Osteocyte (in vitro differentiated cells): ENCODE measurements at places on chromosomes 6 and 20. TPM values are rescaled to one million over a fixed set of nuclear protein-coding genes. Genes with fewer than 3 reads are reported as not detected.

HCRTR2 gene
- not detected in 2 replicates for total RNA-seq

C6orf141 gene
- not detected in 2 replicates for total RNA-seq

GNMT gene
- 0.44 and 0.97 TPM in 2 replicates for total RNA-seq

PKIG gene
- total RNA-seq = 26.0 and 29.5 TPM in 2 replicates

PNISR gene
- total RNA-seq = 93.9 and 96.5 TPM in 2 replicates

WFDC2 gene
- not detected in 2 replicates for total RNA-seq

DNA sequence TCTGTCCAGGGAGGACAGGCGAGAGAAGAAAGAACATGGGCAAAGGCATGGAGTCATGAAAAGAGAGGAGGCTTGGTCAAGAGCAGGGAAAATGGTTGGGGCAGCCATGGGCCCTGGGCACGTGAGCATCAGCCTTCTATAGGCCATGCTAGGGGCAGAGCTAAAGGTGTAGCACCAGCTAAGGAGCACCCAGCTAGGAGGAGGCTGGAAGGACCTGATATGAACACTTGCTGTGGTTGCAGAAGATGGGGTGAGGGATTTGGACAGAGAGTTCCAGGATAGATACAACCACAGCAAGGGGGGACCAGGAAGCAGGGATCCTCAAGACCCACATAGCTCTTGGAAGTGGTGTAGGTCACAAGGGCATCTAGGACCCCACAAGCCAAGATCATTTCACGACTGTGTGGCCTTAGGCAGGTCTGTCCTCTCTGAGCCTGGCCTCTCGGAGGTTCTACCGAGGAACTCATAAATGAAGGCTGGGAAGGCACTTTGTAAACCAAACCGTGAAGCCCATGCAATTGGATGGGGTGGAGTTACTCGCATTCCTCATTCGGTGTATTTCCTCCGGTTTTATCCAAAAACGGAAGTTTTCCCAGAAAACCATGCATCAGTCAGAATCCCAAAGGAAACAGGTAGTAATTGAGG is 74.0 kb upstream of the TOP1 start:
- no peak overlapping the region for H3K27ac ChIP-seq
- DNase-seq = peak; percentile 60
- H3K4me1 ChIP-seq = no peaks in the 10 kb centered on the region
- no peaks in the 10 kb centered on the region for H3K36me3 ChIP-seq

DNA sequence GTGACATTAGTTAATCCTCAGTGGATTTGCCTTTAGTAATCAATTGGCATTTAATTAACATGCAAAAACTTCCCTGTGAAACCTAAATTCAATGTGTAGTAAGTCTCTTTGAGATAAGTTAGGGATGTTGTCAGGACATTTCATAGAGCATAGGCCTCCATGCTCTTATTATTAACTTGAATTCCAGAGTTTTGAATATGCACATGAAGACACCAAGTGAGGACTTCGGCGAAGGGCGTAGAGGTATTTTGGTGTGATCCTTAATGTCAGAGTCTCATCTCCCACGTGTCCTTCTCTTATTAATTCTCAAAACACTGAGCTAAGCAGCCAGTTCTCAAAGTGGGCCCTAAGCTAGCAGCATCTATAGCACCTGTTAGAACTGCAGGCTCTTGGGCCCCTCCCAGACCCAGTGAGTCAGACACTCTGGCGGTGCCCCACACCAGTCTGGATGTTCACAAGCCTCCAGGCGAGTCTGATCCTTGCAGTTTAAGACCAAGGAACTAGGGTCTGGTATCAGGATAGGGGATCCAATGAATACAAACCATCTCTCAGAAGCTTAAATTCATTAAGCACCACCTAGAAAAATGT is 292.1 kb downstream of the QKI start:
- peaks cover 3% of the 10 kb centered on the region for H3K27me3 ChIP-seq
- peak; percentile 17 for DNase-seq
- no peaks in the 10 kb centered on the region for H3K36me3 ChIP-seq
- no peak overlapping the region for H3K27ac ChIP-seq
- H3K4me1 ChIP-seq = no peaks in the 10 kb centered on the region
- no peak overlapping the region for H3K4me3 ChIP-seq

DNA sequence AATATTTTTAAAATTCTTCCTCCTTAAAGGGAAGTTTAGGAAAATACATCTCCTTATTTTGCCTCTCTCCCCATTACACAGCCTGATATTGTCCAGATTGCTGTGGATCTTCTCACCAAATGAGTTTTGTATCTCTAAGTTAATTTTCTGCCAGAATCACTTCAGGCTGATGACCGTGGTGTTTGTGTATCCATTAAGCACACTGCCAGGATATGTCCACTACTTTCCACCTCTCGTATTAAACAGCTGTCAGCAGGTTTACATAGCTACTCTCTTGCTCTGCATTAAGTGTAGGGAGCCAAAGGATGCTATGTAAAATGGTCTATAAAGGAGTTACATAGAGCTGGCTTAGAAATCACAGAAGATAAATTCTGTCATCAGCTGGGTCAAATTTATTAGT is 201.1 kb downstream of the ZFAND3 start:
- no peaks in the 10 kb centered on the region for H3K27me3 ChIP-seq
- H3K4me1 ChIP-seq = peaks cover 31% of the 10 kb centered on the region

DNA sequence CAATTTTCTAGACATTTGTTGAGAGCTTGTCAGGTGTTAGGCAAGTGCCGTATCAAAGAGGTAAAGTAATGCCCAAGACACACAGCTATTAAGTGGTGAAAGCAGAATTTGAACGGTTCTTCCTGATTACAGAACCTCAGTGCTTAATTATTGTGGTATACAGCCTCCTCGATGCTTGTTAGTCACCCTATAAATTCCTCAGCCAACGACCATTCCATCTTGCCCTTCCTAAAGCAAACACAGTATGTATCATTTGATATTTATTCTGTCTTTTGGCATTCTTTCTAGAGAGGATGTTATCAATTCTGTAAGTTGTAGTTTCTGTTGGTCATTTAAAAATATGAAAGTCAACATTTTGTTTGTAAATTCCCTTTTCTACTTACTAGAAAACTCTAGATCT is 297.8 kb upstream of the BMP2 start:
- peaks cover 2% of the 10 kb centered on the region for H3K4me1 ChIP-seq
- no peak overlapping the region for H3K4me3 ChIP-seq

DNA sequence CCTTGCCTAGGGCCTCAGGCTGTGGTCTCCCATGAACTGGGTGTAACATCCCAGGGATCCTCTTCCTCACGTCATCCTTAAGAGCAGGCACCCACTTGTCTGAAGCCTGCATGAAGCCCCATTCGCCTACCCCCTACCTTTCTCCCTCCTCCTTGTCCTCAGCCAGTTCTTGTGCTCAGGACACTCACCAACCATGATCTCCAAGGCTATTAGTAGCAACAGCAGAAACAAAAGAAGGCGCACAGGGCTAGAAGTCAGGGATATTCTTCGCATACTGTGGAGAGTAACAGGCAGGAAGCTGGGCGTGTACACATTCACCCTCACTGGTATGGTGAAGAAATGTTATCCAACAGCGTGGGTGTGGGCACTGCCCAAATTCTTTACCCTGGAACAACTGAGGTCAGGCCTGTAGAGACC is 7.3 kb downstream of the RAET1E start:
- peak overlapping the region; percentile 2 for H3K4me3 ChIP-seq
- H3K36me3 ChIP-seq = no peaks in the 10 kb centered on the region
- no peaks in the 10 kb centered on the region for H3K27me3 ChIP-seq
- H3K4me1 ChIP-seq = peaks cover 33% of the 10 kb centered on the region
- H3K27ac ChIP-seq = peak overlapping the region; percentile 79

- no peak for DNase-seq
- H3K4me3 ChIP-seq = no peak overlapping the region
- H3K4me1 ChIP-seq = peaks cover 8% of the 10 kb centered on the region
- no peak overlapping the region for H3K27ac ChIP-seq
- H3K36me3 ChIP-seq = no peaks in the 10 kb centered on the region
Observed at GRCh38 chr6:43791745-43792422, 21.9 kb downstream of the VEGFA start.

- peak within 1 kb of the TSS; percentile 90 for H3K4me3 ChIP-seq
- DNase-seq = peak; percentile 94
- H3K27ac ChIP-seq = peak within 1 kb of the TSS; percentile 97
- H3K27me3 ChIP-seq = no peaks in the 10 kb centered on the region
- peaks cover 1% of the 10 kb centered on the region for H3K36me3 ChIP-seq
- H3K4me1 ChIP-seq = peaks cover 51% of the 10 kb centered on the region
Observed at GRCh38 chr6:30690403-30691207, at the start of gene NRM. NRM (minus strand) TSS chr6:30690984; CDS start chr6:30690974, 10 bp downstream.

GRCh38 chr6:38391626-38392579 is 247.8 kb downstream of the BTBD9 start:
- H3K4me1 ChIP-seq = peaks cover 21% of the 10 kb centered on the region
- no peaks in the 10 kb centered on the region for H3K27me3 ChIP-seq
- no peak overlapping the region for H3K27ac ChIP-seq

DNA sequence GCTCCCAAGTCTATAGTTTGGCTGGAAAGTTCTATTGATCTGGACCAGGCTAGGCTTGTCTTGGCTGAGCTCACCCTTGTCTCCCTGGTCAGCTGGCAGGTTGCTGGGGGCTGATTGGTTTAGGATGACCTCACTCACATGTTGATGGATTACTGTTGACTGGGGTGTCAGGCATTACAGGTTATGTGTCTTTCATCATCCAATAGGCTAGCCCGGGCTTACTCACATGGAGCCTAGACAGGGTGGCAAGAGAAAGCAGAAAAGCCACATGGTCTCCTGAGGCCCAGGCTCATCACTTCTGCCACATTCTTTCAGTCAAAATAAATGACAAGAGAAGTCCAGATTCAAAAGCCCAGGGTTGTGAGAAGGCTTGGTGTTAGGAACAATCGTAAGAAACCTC is 103.5 kb downstream of the BFSP1 start:
- DNase-seq = no peak
- peaks cover 28% of the 10 kb centered on the region for H3K27me3 ChIP-seq
- H3K36me3 ChIP-seq = no peaks in the 10 kb centered on the region
- no peak overlapping the region for H3K27ac ChIP-seq
- H3K4me3 ChIP-seq = no peak overlapping the region
- no peaks in the 10 kb centered on the region for H3K4me1 ChIP-seq

DNA sequence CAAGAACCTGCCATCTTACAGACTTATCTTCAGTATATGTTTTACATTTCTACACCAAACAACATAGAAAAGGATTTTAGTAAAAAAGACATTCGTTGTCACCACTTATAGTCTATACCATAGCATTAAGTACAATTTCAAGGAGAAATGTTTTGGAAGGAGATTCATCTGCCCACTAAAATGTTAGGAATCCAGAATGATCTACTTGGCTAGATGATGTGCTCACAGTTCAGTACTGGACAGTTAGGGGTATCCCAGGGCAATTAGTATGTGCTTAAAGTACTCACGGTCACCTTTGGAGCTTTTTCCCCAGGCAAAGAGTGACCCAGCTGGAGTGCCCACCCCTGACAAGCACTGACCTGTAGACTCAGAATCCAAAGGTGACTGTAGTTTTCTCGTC is 222.9 kb downstream of the SLC24A3 start:
- H3K36me3 ChIP-seq = no peaks in the 10 kb centered on the region
- no peaks in the 10 kb centered on the region for H3K27me3 ChIP-seq
- no peaks in the 10 kb centered on the region for H3K4me1 ChIP-seq

- H3K27ac ChIP-seq = no peak overlapping the region
- no peaks in the 10 kb centered on the region for H3K36me3 ChIP-seq
- no peak overlapping the region for H3K4me3 ChIP-seq
- H3K27me3 ChIP-seq = no peaks in the 10 kb centered on the region
Observed at GRCh38 chr6:5007531-5007930, 3.7 kb upstream of the RPP40 start.

DNA sequence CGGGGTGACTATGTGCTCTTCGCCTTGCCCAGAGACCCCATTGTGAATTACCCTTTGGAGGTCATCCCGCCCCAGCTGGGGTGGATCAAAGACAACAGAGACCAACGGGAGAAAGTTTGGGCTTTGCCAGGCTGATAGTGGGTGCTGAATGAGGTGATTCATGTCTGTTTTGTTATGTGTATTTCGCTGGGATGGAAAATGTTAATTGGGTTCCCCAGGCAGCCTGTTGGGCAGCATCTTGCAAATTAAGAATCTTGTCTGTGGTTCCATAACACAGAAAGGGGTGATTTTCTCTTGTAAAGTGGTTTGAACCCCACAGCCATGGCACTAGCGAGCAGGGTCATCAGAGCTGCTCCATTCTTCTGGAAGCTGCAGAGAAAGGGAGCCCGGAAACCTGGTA is 63.1 kb upstream of the UNC93A start:
- no peaks in the 10 kb centered on the region for H3K4me1 ChIP-seq
- no peak overlapping the region for H3K4me3 ChIP-seq
- H3K36me3 ChIP-seq = no peaks in the 10 kb centered on the region
- peaks cover 55% of the 10 kb centered on the region for H3K27me3 ChIP-seq
- no peak for DNase-seq
